ENCODE measurements at places on chromosomes 3 and 15.

DNA sequence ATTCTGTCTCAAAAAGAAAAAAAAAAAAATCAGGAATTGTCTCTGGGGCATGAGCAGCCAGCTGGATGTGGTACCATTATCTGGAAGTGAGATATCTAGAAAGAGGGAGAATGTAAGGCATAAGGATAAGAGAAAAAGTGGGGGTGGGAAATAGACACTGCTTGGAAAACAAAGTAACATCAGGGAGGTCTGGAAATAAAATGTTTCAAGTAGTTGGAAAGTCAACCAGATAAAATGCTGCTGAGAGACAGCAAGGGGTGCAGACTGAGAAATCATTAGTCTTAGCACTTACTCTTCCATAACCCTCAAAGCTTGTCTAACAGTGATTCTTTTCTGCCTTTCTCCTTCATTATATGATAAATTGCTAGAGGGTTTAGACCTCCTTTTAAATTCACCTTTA lies 159.7 kb upstream of the TBL1XR1 start:
- DNase-seq = no peak

- no peak for DNase-seq
Observed at GRCh38 chr15:39181940-39182339, 398.9 kb upstream of the THBS1 start.

DNA sequence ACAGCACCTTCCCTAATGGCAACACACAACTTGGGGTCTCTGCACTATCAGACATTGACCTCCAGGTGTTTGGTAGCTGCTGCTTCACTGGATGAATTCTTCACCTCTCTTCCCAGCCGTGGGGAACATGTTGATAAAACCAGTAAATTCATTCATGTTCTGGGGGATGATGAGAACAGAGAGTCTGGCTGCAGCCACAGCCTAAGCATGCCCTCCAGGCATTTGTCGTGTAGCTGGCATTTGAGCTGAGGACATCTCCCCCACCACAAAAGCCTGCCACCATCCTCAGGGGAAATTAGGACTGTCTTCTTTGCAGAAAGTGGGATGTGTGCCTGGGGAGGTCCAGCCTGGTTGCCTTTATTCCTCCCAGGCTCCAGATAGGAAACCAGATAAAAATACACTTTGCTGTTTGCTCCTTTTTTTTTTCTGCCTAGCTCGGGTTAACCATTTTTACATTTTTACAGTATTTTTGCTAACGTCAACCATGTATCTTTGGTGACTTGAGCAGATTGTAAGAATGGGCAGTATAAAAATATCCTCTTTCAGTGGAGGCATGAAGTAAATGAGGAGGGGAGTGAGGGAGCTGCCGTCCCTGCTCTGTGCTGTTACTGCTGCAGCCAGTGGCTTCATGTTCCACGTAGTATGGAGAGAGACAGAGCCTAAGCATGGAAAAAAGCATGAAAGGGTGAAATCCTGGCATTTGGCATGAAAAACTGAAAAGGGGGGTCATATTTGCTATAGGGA lies 444.0 kb downstream of the EPHB1 start:
- DNase-seq = no peak

DNA sequence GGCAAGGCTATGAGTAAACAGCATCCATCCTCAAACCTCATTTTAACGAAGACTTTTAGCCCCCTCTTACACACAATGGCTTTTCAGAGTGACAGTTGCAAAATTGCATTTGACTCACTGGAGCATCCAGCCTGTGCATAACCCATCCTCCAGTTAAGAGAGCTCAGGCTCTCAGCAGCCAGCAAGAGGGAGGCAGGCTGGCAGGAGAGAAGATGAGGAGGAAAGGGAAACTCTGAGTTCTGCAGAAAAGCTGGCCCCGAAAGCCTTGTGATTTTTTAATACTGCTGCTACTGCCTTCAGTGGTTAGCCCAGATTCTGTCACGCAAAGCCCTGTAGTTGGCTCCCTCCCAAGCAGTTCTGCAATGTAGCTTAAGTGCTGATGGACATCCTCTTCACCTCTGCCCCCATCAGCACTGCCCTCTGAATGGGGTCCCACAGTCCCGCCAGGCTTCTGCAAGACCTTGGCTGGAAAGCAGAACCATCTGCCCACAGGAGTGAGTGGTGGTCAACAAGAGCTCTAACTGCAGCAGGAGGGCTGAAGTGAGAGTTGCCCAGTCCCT lies 371.3 kb downstream of the EPHB1 start:
- DNase-seq = no peak

- DNase-seq = no peak
Observed at GRCh38 chr3:149655826-149656574, 1.8 kb downstream of the WWTR1 start.

DNA sequence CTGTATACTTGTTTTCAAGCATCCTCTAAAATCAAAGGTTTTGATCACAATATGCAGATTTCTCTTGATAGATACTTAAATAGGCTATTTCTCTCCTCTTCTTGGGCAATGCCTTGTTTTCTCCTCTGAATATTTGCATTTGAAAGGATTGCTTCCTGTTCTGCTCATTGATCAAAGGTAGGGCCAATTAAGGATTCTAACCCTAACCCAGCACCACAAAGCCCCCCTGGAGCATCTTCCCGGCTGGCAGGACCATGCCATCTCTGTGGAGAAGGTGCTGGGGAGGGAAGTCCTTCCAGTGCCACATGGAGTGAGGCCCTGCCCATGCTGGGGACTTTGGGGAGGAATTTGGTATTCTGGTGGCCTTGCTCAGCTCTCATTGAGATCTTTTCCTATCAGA lies 11.3 kb upstream of the NIPA2 start:
- no peak for DNase-seq

DNA sequence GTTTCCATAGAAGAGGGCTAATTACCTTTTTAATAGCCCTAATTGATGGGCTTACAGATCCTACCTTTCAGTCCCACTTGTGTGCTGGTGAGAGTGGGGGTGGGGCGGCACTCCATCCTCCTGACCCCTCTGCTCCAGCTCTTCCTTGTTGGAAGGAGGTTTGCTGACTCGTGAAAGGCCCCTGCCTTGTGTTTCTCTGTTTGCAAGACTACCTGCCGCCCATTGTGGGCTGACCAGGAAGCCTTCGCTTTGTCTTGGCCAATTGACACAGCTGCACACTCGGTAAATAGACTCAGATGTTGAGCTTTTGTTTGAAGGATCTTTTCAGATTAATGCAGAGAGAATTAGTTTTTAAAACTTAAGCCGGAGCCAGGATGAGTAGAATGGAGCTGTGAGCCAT lies 197.3 kb upstream of the HES1 start:
- no peak for DNase-seq

- no peak for DNase-seq
Observed at GRCh38 chr3:141477224-141477623, 9.6 kb upstream of the RASA2 start.

- no peak for DNase-seq
Observed at GRCh38 chr3:22748453-22749045, 454.6 kb upstream of the UBE2E2 start.

DNA sequence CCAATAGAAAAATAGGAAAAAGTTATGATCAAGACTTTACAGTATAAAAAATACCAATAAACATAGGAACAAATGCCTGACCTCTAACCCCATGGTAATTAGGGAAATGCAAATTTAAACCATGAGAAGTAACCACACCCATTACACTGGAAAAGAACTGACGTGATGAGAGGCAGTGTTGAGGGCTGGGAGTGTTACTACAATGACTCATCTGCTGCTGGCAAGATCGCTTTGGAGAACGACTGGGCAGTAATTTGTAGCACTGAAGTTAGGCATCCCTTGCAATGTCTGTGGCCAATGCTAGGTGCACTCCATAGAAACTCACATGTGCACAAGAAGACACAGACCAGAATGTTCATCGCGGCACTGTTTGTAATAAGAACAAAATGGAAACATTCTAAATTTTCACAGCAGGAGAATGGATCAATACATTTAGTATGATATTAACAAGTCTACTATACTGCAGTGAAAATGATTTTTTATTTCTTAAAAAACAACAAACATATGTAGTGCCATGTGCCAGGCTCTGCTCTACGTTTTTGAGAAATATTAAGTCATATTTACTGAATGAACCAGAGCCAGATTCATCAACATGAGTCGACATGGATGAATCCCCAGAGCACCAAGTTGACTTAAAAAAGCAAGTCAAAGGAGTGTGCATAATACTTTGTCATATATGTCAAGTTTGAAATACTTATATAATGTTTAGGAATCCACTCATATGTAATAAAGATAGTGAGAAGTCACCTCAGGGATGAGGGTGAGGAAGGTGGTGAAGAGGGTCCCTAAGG lies 37.6 kb upstream of the EPHB3 start:
- peak; percentile 54 for DNase-seq

DNA sequence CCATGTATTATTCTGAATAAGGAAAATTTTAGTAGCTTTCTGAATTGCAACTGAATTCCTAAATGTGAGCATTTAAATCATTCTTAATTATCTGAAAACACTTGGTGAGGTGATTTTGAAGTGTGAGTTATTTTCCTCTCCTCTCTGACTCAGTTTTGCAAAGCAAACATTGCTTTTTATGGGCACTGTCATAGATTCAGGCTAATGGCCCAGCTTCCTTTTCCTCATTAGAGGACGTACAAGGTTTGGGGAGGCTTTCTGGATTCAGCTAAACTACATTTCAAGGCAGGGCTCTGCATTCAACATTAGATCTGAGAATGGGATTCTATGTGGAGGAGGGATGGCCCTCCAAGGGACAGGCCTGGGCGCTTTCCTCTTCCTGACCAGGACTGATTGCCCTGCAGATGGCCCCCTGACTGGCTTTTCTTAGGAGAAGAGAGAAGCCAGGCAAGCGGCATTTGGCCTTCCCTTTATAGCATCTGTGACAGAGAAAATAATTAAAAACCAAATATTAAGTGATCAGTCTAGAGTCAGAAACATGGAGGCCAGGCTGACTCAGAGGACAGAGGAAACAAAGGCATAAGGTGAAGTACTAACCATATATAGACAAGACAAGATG lies 53.0 kb upstream of the STXBP5L start:
- DNase-seq = no peak

- DNase-seq = no peak
Observed at GRCh38 chr3:72185549-72186399, 400.8 kb upstream of the PROK2 start.

DNA sequence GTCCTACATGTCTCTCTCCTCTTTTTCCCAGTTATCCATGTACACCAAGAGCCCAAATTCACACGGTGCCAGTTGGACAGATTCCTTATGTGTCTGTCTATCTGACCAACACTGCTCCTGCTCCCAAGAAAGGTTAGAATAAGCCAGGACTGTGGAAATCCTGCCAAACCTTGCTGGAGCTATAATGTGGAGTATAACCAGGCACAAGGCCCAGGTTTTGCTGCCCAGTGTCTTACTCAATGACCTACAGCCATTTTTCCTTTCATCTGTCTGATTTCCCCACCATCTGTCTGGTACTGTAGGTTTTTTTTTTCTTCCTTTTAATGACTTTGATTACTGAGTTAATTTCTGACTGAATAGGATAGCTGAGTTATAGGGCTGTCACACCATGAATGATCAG lies 26.5 kb upstream of the MINDY4B start:
- no peak for DNase-seq

- no peak for DNase-seq
Observed at GRCh38 chr15:89707577-89707976, 17.0 kb downstream of the WDR93 start.

- no peak for DNase-seq
Observed at GRCh38 chr15:65260968-65261367, 25.7 kb downstream of the PARP16 start.

- DNase-seq = no peak
Observed at GRCh38 chr3:100563652-100564211, 45.7 kb upstream of the ADGRG7 start.

DNA sequence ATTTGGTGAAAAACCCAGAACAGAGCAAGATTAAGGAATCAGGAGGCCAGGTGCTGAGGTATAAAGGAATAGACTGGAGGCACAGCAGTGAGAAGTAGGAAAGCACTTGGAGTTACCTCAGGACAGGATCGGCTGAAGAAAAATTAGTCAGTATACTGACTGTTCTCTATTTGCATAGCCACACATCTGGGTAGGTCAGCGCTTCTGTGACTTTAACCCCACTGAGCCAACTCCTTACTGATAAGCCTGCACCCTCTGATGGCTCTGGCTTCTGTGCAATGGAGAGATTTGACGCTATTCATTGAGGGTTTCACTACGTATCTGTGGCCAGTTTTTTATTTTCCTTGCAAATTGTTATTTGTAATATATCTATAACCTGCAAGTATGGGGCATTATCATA lies 22.3 kb downstream of the MECOM start:
- no peak for DNase-seq

DNA sequence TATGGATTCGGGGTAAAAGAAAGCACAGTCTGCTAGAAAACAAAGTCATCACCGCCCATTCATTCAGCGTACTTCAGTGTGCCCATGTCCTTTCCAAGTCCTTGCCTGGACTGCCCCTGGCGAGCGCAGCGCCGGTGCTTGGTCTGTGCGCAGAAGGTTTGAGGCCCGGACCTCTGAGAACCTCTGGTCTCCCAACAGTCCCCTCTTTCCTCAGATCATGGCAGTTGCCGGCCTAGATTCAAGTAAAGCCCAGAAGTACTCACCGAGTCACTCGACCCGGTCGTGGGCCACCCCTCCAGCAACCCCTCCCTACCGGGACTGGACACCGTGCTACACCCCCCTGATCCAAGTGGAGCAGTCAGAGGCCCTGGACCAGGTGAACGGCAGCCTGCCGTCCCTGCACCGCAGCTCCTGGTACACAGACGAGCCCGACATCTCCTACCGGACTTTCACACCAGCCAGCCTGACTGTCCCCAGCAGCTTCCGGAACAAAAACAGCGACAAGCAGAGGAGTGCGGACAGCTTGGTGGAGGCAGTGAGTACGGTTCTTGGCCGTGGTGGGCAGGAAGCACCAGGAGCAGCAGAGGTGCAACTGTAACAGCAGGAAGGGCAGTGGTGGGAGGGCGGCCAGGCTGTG lies 36.3 kb downstream of the CHDH start:
- no peak for DNase-seq

DNA sequence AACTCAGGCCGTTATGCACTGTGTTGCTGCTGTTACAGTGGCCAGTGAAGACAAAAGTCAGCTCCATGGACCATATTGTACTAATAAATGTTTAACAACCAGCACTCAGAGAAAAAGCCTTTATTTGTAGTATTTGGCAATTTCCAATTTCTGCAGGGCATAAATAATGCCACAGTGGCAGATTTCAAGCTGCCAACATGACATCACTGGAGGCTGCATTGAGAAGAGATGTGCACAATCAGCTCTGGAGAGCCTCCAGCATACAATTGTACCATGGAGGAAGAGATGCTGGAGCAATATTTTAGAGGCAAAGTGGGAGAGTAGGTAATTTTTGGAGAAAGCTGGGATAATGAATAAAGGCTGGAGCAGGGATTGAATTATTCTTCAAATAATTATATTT lies 9.7 kb upstream of the ALCAM start:
- no peak for DNase-seq

GRCh38 chr15:42344763-42345162 lies 14.5 kb upstream of the CAPN3 start:
- no peak for DNase-seq
